Astrocyte of the spinal cord (primary cell): ENCODE measurements at places on chromosomes 13 and 19.

- no peak for DNase-seq
These were observed 6.1 kb downstream of the SLC35E1 start for GRCh38 chr19:16566161-16566560.

DNA sequence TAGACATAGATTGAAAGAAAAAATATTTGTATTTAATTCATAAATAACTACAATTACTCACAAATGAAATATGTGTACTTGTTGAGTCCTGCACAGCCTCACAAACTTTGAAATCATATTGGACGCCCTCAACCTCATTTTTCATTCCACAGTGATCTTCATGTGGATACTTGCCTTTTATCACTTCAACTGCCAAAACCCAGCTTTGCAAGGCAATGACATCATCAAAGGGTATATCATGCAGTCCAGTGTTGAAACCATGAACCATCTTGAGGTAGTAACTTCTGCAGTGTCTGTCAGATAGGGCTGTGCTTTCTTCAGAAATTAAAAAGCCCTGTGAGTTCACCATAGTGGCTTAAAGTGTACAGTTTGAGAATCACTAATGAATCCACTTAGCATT is 82.2 kb downstream of the HS6ST3 start:
- no peak for DNase-seq

GRCh38 chr13:109136873-109137272 is 507.5 kb downstream of the MYO16 start:
- no peak for DNase-seq

DNA sequence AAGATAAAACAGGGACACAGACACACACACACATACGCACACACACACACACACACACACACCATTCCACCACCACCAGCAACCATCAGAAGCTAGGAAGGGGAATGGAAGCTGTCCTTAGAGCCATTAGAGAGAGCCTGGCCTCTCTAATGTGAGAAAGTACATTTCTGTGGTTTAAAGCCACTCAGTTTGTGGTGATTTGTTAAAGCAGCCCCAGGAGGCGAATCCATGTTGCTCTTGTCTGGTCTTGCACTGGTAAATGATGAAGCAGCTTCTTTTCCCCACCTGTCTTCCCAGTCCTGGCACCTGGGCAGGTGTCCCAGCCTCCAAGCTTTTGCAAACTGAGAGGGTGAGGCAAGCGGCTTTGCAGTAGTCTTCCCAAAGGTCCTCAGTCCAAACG is 118.9 kb upstream of the KL start:
- DNase-seq: no peak

- DNase-seq: no peak
These were observed 2.2 kb downstream of the CRTC1 start for GRCh38 chr19:18685597-18686190.

- DNase-seq: no peak
These were observed 47.1 kb downstream of the USPL1 start for GRCh38 chr13:30664689-30665275.

GRCh38 chr13:74336546-74336945 is 202.3 kb upstream of the KLF12 start:
- DNase-seq: no peak

GRCh38 chr13:50401049-50401505 is 385.8 kb downstream of the KCNRG start:
- peak; percentile 83 for DNase-seq

DNA sequence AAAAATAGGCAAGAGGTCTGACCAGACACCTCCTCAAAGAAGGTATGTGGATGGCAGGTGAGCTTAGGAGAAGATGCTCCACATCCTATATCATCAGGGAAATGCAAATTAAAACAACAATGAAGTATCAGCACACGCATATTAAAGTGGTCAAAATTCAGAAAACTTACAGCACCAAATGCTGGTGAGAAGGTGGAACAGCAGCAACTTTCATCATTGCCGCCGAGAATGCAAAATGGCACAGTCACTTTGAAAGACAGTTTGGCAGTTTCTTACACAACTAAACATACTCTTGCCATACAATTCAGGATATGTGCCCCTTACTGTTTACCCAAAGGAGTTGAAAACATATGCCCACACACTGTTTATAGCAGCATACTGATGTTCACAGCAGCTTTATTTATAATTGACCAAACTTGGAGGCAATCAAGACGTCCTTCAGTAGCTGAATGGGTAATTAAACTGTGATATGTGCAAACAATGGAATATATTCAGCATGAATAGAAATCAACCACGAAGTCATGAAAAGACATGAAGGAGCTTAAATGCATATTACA is 22.5 kb downstream of the OR10H4 start:
- DNase-seq: no peak

DNA sequence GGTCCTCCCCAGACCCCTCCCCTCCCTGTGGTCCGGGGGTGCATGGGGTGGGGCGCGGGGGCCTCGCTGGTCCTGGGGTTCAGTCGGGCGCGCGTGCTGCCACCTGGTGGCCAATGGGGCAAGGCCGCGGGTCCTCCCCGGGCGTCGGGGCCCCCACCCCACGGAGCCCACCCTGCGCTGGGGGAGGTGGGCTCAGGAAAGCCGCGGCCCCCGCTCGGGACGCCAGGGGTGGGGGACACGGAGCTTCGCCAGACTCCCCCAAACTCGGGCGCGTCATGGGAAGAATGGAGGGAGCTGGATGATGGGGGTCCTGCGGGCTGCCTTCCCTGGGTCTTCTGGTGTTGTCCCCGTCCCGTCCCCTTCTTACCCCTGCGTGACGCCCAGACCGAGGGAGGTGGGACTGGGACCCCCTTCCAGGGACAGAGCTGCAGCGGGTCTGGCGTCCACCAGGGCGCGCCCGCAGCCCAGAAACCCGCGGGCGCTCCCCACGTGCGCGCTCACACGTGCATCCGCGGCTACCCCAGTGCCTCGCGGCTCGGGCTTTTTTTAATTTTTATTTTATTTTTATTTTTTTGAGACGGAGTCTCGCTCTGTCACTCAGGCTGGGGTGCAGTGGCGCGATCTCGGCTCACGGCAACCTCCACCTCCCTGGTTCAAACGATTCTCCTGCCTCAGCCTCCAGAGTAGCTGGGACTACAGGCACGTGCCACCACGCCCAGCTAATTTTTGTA is 19.8 kb upstream of the TCF3 start:
- no peak for DNase-seq

- DNase-seq: no peak
These were observed 239.3 kb upstream of the SLITRK6 start for GRCh38 chr13:86038490-86038889.
